ENCODE measurements at places on chromosomes 3 and 15. TPM values are rescaled to one million over a fixed set of nuclear protein-coding genes. Genes with fewer than 3 reads are reported as not detected.

The RBPMS2 gene
- total RNA-seq, result 185 TPM

GRCh38 chr3:157573281-157573680, 70.1 kb upstream of the VEPH1 start:
- no peak for DNase-seq

DNA sequence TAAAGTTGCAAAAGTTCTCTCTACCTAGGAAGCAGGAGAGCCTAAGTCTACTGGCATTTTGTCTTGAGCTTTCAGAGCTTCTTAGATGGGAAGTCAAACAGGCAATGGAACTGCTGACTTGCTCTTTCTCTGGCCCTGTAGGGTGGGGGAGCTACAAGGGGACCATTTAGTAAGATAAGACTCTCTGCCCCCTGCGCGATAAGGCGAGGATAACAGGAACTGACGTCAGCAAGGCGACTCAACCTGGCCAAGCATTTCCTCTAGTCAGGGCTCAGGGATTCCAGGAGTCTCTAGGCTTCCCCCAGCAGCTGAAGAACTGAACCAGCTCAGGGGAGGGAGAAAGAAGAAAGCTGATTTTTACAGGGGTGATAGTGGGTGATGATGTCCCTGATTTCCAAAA, 5.8 kb downstream of the RARB start:
- no peak for DNase-seq

GRCh38 chr15:75727031-75727531, 14.4 kb upstream of the CSPG4 start:
- DNase-seq, result no peak

DNA sequence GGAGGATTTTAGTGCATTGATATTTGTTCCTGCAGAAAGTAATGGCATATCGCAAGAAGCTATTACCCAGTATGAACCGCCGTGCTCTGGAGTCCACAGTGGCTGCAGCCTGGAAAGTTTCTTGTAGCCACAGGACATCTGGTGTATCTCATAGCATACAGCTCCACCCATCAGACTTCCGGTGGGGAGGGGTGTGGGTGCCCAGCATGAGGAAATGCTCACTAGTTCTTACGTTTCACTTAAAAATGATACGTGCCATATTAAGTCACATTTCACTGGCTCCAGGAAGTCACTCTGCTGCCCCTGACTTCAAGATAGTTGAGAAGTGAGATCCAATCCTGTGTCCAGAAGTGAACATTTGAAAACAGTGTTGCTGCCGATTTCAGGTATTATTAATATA, 990.4 kb downstream of the GBE1 start:
- DNase-seq, result no peak

Measured in H9 (cell line).